GM10248 (cell line): ENCODE measurements at places on chromosomes 1 and 21.

DNA sequence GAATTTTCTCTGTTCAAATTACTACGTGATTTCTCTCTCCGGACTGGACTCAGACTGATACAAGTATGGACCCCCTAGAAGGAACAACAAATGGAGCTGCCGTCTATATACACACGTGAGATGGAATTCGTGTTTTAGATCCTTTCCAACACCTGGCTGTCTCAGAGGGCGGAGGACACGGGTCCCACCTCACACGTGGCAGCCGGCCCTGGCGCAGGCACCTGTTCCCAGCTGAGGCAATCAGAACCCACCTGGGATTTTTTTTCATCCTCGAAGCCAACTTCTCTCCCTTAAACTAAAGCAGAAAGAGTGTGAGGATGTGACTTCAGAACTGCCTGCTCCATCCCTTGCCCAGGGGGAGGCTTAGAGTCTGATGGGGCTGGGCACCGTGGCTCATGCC lies 34.1 kb upstream of the SCCPDH start:
- DNase-seq, result no peak

- no peak for DNase-seq
Measured at GRCh38 chr1:14732728-14733047, 134.2 kb downstream of the KAZN start.

DNA sequence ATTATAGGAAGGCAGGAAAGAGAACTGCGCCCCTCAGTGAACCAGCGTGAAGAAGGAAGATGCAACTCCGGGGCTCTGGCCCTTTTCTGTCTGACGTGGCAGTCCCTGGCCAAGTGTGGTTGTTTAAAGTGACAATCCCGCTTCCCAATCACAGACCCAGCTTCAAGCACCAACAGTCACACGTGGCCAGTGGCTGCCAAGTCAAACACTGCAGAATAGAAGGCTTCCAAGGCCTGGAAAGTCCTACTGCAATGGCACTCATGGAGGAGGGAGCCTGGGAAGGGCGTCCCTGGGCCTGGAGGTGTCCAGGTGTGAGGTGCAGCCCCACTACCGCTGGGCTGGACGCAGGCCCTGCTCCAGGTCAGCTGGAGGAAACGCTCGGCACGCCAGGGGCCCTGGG lies 143.8 kb downstream of the CASZ1 start:
- DNase-seq, result no peak

DNA sequence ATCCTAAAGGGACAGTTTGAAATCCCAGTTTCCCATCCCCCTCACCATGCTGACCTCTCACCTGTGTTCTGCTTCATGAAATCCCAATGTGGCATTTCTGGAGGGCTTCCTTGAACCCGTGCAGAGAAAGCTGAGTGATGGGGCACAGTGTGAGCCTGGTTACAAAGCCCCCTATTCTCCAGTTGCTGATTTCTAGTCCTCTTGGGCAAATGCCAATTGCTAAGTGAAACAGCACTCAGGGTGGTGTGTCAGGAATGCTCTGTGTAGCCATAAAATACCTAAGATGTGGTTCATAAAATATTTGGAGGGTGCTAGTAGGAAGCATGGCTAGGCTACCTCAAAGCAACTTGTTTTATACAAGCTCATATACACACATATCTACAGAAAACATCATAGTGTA lies 32.0 kb downstream of the SUSD4 start:
- DNase-seq, result no peak

GRCh38 chr1:203519053-203519840 lies 25.3 kb downstream of the OPTC start:
- no peak for DNase-seq

DNA sequence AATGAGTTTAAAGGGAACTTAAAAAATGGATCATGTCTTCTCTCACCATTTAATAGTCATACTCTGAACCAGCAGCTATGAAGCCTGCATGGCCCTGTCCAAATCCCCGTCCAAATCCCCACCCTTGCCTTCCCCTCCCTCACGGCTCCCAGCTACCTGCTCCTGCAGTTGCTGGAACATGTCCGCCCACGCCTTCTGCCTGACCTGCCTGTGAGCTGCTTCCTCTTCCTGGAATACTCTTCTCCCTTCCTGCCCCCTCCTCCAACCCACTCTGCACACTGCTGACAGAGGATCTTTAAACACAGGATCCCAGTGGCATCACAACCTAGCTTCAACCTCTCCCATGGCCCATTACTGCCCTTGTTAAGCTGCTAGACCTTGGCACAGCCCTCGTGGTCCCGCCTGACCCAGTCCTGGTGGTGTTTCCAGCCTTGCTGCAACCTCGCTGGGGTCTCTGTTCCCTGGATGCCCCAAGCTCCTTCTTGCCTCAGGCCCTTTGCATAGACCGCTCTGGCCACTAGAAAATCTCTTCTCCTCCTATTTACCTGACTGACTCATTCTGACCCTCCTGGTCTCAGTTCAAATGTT lies 118.3 kb downstream of the PTPRU start:
- DNase-seq, result no peak

DNA sequence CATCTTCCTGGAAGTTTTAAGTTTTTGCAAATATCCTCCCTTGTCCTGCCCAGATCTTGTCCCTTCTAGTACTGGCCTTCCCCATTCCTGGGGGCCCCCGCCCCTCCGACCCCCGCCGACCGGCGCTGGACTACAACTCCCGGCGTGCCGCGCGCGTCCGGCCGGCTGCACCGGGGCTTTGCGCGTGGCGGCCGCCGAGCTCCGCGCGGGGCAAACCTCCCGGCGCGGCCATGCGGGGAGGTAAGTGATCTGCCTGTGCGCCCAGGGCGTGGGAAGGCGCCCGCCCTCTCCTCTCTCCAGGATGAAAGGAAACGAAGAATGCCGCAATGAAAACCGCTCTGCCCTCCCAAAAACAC lies 3.2 kb upstream of the SAMD13 start:
- peak; percentile 81 for DNase-seq

DNA sequence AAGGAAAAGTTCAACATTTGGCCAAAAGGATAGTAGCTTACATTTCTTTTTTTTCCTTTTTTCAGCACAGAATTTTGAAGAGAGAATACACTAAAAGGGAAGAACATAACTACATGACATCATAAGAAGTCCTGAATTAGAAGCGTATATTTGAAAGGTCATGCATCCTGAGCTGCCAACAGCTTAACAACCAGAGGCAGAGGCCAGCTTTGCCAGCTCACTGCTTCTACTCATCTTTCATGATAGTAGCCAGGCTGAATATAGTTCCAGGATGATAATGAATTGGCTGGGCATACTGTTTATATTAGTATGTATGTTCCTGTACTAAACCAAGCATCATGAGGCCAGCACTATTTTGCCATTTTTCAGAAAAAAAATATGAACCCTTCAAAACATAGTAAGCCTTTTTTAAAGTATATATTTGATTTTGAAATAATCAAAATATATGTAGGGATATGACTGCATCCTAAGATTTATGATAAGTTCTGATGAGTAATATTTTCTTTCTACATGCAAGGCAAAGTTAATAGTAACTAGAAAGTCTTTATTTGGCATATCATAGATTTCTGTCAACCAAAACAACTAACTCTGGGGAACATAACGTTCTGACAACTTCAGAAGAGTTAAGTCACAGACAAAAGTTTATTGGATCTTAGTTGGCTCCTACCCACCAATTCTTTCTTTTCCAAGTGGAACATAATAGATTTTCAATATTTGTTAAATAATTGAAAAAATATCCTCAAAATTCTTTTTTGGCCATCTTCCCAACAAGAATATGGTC lies 123.2 kb downstream of the DPYD start:
- no peak for DNase-seq

- DNase-seq, result no peak
Measured at GRCh38 chr1:184380468-184380867, 6.4 kb upstream of the C1orf21 start.
